ENCODE measurements at places on chromosomes 7 and 10.

DNA sequence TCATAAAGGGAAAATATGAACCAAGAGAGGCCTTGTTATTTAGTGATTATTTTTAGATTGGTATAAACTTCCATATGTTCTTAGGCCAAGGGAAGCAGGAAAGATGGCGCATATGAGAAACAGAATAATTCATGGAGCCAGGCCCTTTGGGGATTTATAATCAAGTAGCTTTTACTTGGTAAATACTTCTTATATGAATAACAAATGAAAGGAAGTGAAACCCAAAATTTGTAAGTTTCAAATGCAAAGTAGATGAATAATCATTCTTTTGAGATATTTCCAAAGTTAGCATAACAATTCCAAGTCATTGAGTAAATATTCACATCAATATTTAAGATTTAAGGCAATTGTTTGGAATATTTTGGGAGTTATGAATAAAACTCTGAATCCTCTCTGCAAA lies 13.9 kb upstream of the OPTN start:
- no peak for DNase-seq

DNA sequence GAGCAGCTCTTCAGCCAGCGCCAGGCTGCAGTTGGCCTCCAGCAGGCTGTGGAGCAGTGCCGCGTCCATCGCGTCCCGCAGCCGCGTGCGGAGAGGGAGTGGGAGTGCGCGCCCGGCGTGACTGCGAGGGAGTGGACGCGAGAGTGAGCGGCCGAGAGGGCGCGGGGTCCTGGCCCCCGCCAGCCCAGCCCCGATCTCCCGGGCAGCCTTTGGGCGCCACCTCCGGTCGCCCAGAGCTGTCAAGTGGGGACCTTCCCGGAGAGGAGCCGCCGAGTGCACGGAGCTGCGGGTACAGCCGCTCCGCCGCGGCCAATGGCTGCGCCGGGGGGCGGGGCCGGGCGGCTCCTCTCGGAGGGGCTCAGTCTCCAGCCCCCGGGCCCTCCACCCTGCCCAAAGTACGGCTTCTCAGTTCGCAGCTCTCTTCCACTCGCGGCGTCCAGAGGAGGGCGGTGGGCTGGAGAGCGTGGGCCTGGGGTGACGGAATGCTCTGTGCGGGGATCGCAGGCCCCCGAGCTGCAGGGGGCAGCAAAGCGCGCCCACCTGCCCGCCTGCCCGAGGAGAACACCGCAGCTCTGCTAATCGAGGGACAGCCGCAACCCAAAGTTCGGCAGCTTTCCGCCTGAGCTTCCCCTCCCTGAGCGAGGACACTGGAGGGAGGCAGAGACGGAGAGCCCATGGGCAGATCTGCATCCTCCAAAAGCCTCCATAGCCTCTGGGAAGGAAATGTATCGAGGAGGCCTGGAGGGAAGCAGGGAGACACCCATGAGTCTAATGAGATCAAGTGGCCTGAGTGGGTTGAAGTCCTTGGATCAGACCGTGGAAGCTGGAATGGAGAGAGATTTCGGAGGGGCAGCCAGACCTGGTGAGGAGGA lies at the start of gene CRHR2:
TSS of gene CRHR2 (minus strand) at position 245 of the 872 bp plus-strand sequence. CDS start at position 69, 176 bp downstream.
- DNase-seq, result no peak

DNA sequence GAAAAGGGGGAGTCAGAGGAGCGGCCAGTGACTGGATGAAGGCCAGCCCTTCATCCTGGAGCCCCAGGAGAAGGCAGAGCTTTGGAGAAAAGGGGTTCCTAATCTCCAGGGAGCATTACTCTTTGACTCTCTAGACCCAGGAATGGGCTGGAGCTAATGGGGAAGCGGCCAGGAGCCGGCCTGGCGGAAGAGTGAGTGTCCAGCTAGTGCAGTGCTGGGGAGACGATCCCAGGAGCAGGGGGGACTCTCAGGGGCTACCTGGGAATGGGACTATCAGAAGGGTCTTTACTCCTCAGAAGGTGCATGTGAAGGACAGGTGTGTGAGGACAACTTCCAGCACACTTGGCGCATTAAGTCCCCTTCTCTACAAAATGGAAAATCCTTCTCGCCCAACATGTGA lies 2.4 kb upstream of the PAX2 start:
- DNase-seq, result no peak

DNA sequence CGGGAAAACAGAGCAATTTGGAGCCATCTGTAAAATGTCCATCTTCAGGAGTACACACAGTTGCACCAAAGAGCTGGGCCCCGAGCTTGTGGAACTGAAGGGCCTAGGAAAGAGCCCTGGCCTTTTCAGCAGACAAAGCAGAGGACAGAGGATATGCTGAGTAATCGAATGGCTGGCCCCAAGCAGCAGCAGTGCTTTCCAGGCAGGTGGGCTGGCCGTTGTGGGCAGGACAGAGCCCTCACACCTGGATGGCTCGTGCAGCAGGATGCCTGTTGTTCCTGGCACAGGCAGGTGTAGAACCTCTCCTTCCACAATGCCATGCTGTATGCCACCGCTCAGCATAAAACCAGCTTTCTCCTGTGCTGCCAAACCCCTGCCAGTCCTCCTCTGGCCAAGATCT lies 32.5 kb upstream of the TNS3 start:
- no peak for DNase-seq

DNA sequence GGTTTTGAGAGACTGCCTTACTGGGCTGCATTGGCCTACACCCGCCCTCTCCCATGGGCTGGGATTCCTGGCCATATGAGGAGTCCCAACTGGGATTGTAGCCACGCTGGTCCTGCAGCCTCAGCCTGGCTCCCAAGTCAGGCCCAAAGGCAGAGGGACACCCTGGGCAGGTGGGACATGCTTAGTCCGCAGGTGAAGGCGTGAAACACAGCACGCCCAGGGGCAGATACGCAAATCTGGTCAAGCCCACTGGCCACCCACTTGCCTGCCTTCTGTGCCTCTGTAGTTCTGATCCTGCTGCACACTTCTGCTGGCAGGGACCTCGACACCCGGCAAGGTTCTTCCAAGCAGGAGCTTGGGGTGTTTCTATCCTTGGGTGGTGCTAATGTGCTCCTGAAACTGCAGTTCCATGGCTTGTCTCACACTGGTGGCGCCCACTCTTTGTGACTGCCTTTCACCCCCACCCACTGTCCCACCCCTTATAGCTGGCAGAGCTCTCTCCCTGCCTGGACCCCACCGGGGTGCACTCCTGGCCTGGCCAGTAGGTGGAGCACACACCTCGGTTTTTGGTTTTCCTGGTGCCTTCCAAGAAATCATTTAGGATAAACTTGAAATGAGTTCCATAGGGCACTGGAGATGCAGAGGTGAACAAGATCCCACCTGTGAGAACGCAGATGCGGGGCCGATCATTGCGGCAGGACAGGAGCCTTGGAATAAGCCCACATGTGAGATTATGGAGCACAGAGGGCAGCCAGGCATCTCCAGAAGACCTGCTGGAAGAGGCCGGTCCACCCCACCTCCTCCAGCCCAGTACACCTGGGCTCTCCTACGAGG lies 47.9 kb downstream of the MKI67 start:
- DNase-seq, result peak; percentile 51

- DNase-seq, result no peak
These were observed 197.0 kb downstream of the SNX13 start for GRCh38 chr7:17743316-17743715.

GRCh38 chr7:101896316-101896715 lies 78.9 kb downstream of the CUX1 start:
- DNase-seq, result no peak

GRCh38 chr10:6969659-6970058 lies 389.6 kb upstream of the PRKCQ start:
- no peak for DNase-seq

GRCh38 chr10:86373828-86374227 lies 7.2 kb upstream of the GRID1 start:
- no peak for DNase-seq

DNA sequence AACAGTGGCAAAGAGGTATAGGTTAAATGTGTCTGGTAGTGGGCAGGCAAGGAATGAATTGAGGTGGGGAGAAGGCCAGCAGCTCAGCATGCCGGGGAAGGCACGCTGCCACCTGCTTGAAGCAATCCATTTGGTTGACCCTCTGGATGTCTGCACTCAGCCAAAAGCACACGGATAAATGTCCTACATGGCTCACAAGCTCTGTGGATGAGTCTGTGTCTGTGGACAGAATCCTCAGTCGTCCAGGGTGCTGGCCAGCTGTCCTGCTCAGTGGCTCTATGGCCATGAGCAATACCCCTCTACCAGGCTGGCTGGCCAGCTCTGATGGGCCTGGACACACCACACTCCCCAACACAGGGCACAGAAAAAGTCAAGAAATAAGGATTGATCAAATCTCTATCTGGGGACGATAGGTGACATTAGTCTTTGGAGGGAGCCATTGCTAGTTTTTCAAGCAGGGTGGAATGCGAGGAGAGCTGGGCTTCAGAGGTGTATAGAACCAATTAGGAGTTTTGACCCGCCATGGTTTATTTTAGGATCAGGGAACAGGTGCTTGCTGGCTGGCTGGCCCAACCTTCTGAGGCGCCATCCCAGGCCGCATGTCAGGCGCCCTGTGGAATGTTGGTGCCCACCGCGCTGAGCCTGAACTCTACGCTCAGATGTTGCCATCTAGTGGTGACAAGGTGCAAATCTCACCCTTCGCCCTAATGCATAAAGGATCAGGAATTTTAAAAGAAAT lies 493.4 kb downstream of the TNS3 start:
- DNase-seq, result peak; percentile 25

DNA sequence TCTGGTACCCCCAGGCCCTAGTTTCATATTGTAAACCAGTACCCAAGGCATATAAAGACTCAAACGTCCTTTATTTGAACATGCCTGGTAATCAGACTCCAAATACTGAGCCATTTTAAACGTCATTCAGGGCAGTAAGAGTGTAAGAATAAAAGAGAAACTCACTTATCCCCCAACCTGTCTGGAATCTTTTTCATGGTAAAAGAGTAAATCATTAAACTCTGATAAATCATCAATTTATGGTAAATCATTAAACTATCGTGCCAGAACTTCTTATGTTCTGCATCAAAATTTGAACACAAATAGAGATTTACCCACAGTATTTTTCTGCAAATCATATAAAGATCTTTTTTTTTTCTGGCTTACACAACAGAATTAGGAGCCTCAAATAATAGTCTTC lies 734.3 kb upstream of the POT1 start:
- DNase-seq, result no peak

DNA sequence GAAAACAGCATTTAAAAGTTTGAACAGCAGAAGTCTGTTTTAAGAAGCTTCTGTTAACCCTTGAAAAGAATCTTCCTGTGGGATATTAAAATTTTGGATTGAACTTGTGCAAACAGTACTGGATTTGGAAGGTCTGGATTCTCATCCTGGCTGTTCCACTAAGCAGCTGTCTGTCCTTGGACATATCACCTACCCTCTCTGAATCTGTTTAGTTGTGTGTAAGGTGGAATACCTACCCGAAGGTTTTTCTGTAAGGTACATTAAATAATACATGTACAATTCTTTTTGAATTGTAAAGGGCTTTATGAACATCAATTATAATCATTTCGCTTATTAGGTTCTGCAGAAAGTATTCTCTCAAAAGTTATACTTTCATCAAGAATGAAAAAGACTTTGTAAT lies 2.2 kb downstream of the PDCD4 start:
- no peak for DNase-seq

DNA sequence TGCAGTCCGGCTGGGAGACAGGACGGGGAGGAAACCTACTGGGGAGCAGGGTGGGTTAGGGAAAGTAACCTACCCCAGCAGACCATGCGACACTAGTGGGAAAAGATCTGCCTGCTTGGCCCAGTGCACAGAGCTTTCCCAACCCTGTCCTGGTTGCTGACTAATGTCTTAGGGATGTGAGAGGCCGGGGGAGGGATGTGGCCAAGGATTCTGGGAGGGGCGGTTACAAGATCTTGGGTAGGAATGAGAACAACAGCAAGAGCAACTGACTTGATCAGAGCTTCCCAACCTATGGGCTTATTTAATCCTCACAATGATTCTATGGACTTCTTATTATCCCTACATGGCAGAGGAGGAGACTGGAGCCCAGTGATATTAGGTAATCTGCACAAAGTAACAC lies 24.0 kb upstream of the EIF5AL1 start:
- DNase-seq, result no peak

GRCh38 chr7:88452646-88453045 lies 146.0 kb upstream of the STEAP4 start:
- DNase-seq, result no peak

GRCh38 chr7:34158368-34159153 lies 253.2 kb downstream of the BMPER start:
- no peak for DNase-seq

DNA sequence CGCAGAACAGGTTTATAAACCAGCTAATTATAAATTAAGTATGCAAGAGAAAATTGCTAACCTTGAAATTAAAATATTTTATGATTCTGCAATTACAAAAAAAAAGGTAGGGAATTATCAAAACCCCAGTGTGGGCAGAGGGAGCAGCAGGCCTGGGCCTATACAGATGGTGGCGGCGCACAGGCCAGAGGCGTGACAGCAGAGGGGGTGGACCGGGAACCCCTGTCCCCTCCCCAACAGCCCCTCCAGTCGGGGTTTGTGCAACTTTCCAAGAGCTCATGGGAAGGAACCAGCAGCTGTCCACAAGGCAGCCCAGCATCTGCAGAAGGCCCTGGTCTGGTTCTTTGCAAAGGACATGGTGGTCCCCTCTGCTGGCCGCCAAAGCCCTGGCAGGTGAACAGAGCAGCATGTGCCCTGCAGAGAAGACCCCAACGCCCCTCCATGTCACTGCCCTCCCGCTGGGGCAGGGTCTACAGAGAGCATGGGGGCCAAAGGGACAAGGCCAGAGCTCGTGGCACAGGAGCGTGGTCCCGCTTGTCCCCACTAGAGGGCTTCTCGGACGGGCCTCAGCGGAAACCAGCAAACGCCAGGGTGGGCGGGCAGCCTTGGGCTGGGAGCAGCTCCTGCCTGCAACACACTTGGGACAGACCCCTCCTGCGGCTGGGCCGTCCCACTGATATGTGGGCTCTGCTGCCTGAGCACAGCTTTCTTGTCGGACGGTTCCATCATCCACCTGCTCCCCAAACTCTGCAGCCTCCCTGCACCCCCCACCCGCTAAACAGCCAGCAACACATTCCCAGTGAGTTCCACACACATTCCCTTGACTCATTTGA lies 75.1 kb downstream of the EBF3 start:
- DNase-seq, result peak; percentile 23

GRCh38 chr10:71621231-71622153 lies 98.1 kb downstream of the C10orf105 start:
- no peak for DNase-seq

All from CD4-positive, alpha-beta T cell treated with Interleukin-2 at 100 ng/mL for 4 hours (primary cell).